DMS153 (cell line): ENCODE measurements at places on chromosomes 7 and 10.

- DNase-seq, result peak; percentile 23
Observed at GRCh38 chr7:113831556-113831955, 87.3 kb downstream of the PPP1R3A start.

DNA sequence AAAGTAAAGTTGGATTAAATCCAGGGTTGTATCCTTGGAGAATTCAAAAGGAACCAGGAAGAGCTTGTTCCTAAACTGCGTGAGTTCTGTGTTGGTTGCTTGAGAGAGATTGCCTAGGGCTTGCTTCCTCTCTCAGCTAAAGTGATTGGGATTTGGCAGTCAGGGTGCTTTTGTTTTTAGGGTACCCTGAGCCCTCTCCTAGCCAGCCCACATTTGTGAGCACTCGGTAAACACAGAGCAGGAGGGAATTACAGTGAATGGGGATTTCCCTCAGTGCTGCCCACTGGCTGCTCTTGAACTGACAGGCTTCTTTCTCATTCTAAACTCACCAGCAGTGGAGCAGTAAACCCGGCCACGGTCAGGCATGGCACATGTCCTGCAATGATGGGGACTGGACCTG is 146.9 kb downstream of the TPST1 start:
- no peak for DNase-seq

DNA sequence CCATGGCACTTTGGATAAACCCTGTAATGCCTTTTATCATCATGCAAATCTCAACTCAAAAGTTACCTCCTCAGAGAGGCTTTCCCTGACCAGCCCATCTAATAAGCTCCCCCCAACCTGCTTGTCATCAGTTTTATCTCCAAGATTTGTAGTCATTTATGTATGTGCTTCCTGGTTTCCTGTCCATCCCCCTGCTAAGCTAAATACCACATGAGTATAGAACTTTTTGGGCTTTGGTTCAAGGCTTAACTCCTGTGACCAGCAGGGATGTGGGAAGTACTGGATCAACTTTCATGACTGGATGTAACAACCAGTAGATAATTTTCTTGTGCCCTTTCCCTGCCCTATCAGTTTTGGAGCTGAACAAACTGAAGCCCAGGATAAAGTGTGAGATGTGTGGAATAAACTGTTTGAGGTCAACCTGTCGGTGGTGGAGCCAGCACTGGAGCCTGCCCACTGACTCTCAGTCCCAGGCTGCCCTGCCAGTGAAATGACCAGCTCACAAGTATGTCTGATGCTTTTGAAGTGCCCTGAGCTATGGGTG is 148.6 kb downstream of the CYP26A1 start:
- no peak for DNase-seq

GRCh38 chr10:57807906-57808305 is 459.8 kb downstream of the IPMK start:
- no peak for DNase-seq

DNA sequence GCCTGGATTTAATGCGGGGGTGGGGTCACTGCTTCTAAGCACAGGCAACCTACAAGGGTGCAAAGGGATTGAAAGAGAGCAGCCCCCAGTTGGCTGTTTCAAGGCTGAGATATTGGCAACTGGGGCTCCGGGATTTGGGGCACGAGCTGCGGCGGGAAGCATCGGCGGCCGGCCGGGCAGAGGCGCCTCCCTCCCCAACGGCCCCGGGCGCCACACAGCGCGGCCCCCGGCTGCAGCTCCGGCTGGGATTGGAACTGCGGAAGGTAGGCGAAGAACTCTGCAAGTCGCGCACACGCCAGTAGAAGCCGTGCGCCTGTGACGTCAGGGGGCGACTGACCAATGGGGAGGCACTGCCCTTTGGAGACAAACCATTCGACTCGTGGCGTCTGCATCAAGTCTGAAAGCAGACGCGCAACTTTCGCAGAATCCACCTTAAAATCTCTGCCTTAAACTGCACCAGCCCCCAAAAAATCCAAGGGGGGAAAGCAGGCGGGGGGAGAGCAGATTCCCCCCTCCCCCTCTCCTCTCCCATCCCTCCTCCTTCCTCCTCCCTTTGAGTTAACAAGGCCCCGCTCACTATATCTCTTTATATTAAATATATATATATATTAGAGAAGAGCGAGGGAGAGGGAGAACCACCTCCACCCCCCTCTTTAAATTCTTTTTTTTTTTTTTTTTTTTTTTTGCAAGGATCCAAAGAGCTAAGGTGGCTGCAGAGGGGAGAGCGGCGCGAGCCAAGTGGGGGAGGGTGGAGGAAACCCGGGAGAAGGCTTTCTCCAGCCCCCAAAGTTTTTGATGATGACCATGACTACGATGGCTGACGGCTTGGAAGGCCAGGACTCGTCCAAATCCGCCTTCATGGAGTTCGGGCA is at the start of gene DLX6:
Gene DLX6, plus strand, starts transcription at position 371 of the 872 bp plus-strand sequence. Its CDS starts 425 bp downstream, at position 796.
- DNase-seq, result peak; percentile 93
